Right lung (tissue), 10 donors: ENCODE measurements at places on chromosomes 6 and 20. TPM values are rescaled to one million over a fixed set of nuclear protein-coding genes. Genes with fewer than 3 reads are reported as not detected.

- no peak for DNase-seq
Observed at GRCh38 chr6:148225871-148226270, 116.8 kb upstream of the SASH1 start.

- DNase-seq, result no peak
Observed at GRCh38 chr20:1535420-1536175, 21.9 kb downstream of the SIRPD start.

- peak; percentile 35 for DNase-seq
Observed at GRCh38 chr20:17910828-17911294, 57.7 kb downstream of the SNX5 start.

DNA sequence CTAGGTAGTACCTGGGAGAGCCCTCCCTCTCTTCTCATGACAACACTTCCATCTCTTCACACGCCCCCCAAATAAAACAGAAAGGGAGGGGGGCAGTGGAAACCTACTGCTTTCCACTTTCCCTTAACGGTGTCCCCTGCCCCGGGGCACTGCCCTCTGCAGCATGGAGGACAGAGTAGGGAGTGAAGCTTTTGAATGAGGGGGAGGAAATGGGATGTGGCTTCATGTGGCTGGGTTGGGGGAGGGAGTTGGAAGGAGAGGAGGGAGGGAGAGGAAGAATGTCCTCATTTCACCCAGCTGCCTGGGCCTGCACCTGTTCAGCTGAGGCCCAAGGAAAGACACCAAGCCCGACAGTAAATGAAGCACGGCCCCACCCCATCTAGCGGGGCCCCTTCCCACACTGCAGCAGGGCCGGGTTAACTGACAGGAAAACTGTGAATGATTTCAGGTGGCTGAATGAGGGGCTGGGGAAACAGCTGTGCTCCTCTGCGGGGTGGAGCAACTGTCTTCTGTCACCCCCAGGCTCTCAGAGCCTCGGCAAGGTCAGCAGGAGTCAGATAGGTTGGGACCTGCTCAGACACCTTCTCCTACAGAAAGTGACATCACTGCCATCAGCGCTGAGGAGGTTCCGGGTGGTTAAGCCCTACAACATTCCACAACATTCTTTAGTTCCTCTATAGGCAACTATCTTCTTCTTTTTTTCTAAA is 40.0 kb upstream of the TAF8 start:
- no peak for DNase-seq

GRCh38 chr6:121110733-121111132 is 223.5 kb downstream of the TBC1D32 start:
- no peak for DNase-seq

- no peak for DNase-seq
Observed at GRCh38 chr6:156028335-156029131, 572.9 kb upstream of the NOX3 start.

The SLC35B3 gene
- polyA plus RNA-seq, result 37.0 TPM

The CTCFL gene
- polyA plus RNA-seq, result 0.33 TPM

The TUBB1 gene
- polyA plus RNA-seq, result 4.3 TPM

The XKR7 gene
- polyA plus RNA-seq, result 0.10 TPM
